Stimulated activated CD8-positive, alpha-beta memory T cell treated with anti-CD3 and anti-CD28 coated beads, Interleukin-12 subunit alpha, Interleukin-12 subunit beta, amount 100 ng/mL, for 1 hour (primary cell): ENCODE measurements at places on chromosomes 3 and 15.

- no peak for DNase-seq
These were observed 63.1 kb downstream of the POLQ start for GRCh38 chr3:121482660-121483059.

GRCh38 chr3:31223278-31223677, 309.4 kb upstream of the STT3B start:
- DNase-seq: no peak

- DNase-seq: no peak
These were observed 2.8 kb upstream of the MESD start for GRCh38 chr15:80992441-80992840.

DNA sequence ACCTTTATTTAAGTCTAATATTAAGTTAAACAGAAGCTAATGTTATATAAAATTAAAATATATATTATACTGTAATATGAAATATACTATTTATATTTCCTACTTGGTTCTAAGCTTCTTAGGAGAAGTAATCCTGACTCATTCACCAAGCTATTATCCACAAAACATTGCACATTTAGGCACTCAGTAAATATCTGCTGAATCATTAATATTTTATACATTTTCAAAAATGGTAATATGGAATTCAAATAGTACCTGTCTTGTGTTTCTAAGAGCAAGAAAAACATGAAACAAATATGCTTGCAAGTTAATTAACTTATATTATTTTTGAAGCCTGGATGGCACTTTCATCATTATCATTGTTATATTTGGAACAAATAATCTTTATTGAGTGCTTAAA, 153.0 kb upstream of the CNTN4 start:
- DNase-seq: no peak

DNA sequence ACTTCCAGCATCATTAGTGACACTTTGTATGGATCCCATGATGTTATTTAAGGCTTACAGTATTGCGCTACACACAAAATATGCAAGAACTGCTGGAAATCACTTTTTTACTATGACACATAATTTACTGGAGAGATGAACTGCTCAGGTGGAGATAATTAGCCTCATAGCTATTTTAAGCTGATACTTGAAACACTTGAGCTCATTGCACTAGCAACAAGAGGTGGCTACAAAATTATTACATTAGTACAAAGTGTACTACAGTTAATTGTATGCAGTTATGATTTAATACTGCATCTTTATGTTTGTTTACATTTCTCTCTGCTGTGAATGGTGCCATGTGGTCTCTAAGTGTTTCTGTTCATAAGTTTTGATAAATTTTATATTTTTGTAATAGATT, 6.5 kb upstream of the LZTFL1 start:
- DNase-seq: no peak

GRCh38 chr15:92709110-92709790, 53.7 kb upstream of the FAM174B start:
- DNase-seq: no peak

DNA sequence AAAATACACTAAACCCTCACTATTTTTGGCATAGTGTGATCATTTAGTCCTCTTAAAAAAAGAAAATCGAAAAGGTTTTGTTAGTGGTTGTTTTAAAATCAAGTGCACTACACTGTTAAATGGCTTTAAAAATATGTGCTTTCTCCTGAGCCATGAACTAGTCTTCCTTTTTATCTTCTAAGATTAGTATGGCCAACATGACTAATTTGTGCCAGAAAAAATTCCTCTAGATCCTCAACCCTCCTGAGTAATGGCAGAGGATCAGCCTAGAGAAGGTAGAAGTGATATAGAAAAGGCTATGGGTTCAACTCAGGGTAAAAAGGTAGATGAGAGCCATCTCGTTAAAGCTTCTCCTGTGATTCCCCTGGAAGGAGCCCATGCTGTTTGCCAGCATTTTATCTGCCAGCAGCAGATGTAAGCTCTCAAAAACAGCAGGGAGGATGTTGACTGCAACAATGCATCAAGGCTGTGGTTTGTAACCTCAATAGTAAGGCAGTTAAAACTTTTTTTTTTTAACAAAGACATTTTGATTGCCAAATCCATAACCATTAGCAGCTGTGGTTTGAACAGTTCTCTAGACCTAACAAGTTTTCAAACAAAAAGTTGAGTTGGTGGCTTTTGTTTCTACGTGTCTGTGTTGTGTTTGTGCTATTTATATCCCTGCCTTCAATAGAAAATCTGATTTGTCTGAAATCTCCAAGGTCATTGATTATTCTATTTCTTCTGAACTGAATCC, 30.2 kb upstream of the ZNF609 start:
- DNase-seq: peak; percentile 7

GRCh38 chr15:93088981-93089726, at the start of gene RGMA:
Gene RGMA, minus strand, starts transcription at chr15:93089211. Its CDS starts 279 bp downstream, at chr15:93088932.
- no peak for DNase-seq

GRCh38 chr15:33425142-33425541, 114.4 kb downstream of the RYR3 start:
- no peak for DNase-seq

DNA sequence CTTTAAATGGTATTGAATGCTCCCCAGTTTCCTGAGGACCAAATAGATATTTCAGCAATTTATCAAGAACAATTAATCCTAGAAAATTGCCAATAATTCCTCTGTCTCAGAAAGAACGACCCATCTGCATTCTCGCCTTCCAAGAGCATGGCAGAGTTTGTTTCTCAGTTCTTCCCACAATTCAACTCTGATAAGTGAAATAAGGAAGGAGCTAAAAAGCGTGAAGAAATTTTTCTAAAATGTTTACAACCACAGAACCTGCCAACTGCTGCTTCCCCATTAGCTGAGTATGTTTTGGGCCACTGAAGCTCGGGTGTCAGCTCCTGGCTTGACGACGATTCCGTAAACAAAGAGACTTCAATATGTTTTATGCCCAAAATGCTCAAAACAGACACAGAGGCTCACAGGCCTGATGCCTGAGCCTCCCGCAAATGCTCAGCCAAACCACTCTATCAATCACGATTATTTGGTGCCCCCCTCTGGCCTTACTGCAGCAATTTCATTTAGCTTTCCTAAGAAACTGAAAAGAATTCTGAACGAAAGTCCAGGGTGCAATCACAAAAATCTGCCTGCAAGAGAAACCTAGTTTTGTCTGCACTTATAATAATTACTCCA, 259.2 kb upstream of the CCDC54 start:
- DNase-seq: no peak
